ENCODE measurements at places on chromosomes 12 and 14.

- no peak overlapping the region for H3K4me3 ChIP-seq
- H3K27me3 ChIP-seq: no peaks in the 10 kb centered on the region
- no peak overlapping the region for H3K27ac ChIP-seq
- H3K36me3 ChIP-seq: no peaks in the 10 kb centered on the region
Observed at GRCh38 chr14:91606851-91607250, 96.7 kb upstream of the PPP4R3A start.

- no peaks in the 10 kb centered on the region for H3K27me3 ChIP-seq
- no peaks in the 10 kb centered on the region for H3K36me3 ChIP-seq
Observed at GRCh38 chr12:9135903-9136310, 20.2 kb upstream of the A2M start.

- H3K4me1 ChIP-seq: no peaks in the 10 kb centered on the region
- no peaks in the 10 kb centered on the region for H3K27me3 ChIP-seq
- DNase-seq: no peak
Observed at GRCh38 chr12:87344699-87345098, 684.5 kb downstream of the C12orf50 start.

DNA sequence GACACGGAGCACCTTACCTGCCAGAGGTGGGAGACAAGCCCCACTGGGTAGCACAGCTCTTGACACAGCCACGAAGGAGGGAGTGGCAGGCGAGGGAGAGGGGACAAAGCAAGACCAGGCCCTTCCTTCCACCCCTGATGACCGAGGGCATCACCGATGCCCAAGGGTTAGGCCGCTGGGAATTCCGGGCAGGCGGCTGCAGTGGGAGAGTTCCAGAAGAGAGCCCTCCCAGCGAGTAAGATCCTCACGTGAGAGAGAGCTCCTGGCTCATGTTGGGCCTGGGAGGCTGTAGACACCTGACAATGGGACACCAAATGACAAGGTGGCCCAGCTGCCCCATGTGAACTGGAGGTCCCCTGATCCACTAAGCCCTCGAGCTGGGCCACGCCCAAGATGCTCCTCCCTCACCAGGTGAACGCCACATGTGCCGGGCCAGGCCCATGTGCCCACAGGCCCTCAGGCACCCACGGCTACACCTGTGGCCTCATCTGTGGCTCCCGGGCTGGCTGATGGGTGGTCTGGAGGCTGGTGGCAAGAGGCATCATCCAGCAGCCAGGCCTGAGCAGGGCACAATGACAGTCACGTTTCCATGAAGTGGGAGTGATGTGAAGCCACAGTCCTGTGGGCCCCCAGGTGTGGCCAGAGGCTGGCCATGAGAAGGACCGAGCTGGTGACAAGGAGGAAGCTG, 32.1 kb upstream of the C14orf180 start:
- H3K36me3 ChIP-seq: no peaks in the 10 kb centered on the region
- peaks cover 3% of the 10 kb centered on the region for H3K27me3 ChIP-seq
- H3K4me3 ChIP-seq: no peak overlapping the region
- H3K27ac ChIP-seq: no peak overlapping the region
- DNase-seq: no peak

GRCh38 chr12:61998791-61999190, 261.4 kb upstream of the USP15 start:
- no peaks in the 10 kb centered on the region for H3K4me1 ChIP-seq
- H3K27me3 ChIP-seq: peaks cover 12% of the 10 kb centered on the region
- H3K27ac ChIP-seq: no peak overlapping the region
- DNase-seq: no peak

GRCh38 chr14:90986510-90986909, 73.9 kb downstream of the RPS6KA5 start:
- no peak overlapping the region for H3K4me3 ChIP-seq
- no peak overlapping the region for H3K27ac ChIP-seq
- H3K4me1 ChIP-seq: peaks cover 27% of the 10 kb centered on the region
- H3K27me3 ChIP-seq: no peaks in the 10 kb centered on the region
- no peak for DNase-seq

DNA sequence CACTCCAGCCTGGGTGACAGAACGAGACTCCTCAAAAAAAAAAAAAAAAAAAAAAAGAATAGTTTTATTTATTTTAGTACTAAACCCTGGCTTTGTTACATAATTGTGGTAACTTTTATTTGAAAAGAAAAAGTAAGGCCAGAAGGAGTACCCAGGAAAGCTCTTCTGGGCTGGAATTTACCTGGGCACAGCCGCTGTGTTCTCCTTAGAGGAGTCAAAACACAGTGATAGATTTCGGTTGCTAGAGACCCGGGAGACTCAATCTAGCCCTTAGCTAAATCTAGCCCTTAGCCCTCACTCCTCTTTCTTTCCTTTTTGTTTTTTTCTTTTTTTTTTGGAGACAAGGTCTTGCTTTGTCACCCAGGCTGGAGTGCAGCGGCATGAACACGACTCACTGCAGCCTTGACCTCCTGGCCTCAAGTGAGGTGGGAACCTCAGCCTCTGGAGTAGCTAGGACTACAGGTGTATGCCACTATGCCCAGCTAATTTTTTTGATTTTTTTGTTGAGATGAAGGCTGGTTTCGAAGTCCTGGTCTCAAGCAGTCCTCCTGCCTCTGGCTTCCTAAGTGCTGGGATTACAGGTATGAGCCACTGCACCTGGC, 49.7 kb downstream of the SYNE2 start:
- peaks cover 39% of the 10 kb centered on the region for H3K4me1 ChIP-seq
- no peak overlapping the region for H3K27ac ChIP-seq
- DNase-seq: no peak
- H3K36me3 ChIP-seq: peaks cover 46% of the 10 kb centered on the region
- no peaks in the 10 kb centered on the region for H3K27me3 ChIP-seq

DNA sequence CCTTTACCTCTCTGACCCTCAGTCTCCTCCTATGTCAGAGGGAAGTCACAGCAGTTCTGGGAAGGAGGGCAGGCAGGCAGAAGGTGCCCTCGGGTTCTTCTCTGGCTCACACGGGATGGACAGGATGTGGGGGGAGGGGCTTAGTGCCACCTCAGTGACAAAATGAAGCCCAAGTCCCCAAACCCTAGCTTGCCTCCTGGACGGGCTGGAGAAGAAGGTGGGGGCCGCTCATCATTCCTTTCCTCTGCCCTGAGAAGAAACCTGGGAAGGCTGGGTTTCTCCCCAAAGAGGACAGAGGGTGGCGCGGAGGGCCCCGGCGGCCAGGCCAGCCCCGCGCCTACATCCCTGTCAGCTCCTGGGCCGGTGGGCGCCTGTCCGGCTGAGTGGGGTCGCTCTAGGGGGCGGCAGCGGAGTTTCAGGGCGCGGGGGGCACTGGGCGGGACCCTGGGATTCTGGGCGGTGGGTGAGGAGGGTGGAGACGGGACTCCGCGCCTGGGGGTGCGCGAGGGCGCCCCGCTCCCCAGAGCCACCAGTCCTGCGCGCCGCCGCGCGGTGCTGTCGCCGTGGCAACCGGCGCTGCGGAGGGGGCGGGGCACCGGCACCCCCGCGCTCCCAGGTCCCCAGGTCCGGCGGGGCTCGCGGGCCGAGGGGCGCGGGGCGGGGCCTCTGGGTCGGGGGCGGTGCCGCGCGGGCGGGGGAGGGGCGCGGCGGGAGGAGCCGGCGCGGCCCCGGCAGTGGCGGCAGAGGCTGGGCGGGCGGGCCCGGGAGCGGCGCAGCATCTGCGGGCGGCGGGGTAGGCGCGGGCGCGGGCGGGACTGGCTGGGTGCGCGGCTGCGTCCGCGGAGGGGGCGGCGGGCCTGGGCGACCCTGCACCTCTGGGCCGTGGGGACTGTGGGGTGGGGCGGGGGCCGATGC, at the start of gene TMEM121:
TMEM121 (plus strand) TSS at position 723 of the 915 bp plus-strand sequence. CDS start 2,252 bp downstream, outside the sequence.
- H3K4me3 ChIP-seq: peak within 1 kb of the TSS; percentile 69
- H3K27ac ChIP-seq: peak within 1 kb of the TSS; percentile 77
- DNase-seq: peak; percentile 27
- no peaks in the 10 kb centered on the region for H3K36me3 ChIP-seq
- peaks cover 33% of the 10 kb centered on the region for H3K27me3 ChIP-seq
- peaks cover 25% of the 10 kb centered on the region for H3K4me1 ChIP-seq

GRCh38 chr12:16573398-16574077, 32.4 kb downstream of the LMO3 start:
- H3K27ac ChIP-seq: no peak overlapping the region
- H3K4me3 ChIP-seq: no peak overlapping the region
- no peak for DNase-seq
- H3K27me3 ChIP-seq: no peaks in the 10 kb centered on the region
- no peaks in the 10 kb centered on the region for H3K4me1 ChIP-seq
- H3K36me3 ChIP-seq: no peaks in the 10 kb centered on the region

DNA sequence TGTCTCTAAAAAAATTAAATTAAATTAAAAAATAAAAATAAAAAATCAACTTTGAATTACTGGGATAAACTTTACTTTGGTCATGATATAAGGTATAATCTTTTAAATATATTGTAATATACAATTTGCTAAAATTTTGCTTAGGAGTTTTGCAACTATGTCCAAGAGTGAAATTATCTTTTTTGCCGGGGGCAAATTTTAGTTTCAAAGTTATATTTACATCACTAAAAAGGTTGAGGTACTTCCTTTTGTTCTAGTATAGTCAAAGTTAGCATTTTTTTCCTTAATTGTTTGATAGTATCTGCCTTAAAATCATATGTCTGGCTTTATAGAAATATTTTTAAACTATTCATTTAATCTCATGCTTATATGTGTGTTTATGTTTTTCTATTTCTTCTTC, 17.6 kb upstream of the OR10AD1 start:
- no peak overlapping the region for H3K27ac ChIP-seq
- H3K36me3 ChIP-seq: no peaks in the 10 kb centered on the region
- peaks cover 12% of the 10 kb centered on the region for H3K27me3 ChIP-seq
- no peaks in the 10 kb centered on the region for H3K4me1 ChIP-seq

DNA sequence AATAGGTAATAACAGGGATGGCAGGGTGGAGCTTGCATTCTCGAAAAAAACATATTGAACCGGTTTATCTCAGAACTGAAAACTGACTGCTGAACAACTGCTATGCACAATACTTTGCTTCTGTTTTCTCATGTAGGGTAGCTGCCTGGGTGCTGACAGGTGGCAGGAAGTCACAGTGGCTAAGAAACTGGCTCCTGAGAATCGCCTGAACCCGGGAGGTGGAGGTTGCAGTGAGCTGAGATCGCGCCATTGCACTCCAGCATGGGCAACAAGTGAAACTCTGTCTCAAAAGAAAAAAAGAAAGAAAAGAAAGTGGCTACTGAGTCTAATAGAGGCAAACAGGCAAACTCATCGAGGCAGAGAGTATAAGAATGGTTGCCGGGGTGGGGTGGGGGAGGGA, 113.1 kb downstream of the CCDC60 start:
- no peaks in the 10 kb centered on the region for H3K4me1 ChIP-seq
- H3K36me3 ChIP-seq: no peaks in the 10 kb centered on the region
- H3K27me3 ChIP-seq: no peaks in the 10 kb centered on the region
- DNase-seq: no peak
- H3K4me3 ChIP-seq: no peak overlapping the region
